ENCODE measurements at places on chromosomes 1 and 21.

DNA sequence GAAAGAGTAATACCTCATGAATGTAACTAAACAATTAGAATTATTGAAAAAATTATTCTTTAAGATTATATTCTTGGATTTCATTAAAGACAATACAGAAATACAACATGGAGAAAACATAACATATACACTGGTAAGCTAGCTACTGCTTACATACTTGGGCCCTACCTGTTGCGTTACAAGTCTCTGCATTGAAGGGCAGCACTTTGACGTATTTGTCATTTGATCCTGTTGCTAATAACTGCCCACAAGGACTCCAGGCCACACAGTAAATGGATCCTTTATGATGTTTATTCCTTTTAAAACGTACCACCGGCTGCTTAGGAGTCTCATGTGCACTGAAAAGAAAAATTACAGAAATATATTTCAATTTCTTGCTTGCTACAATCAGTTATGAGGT lies 19.8 kb upstream of the CLCC1 start:
- DNase-seq = no peak

GRCh38 chr1:205480349-205480985 lies 24.0 kb upstream of the CDK18 start:
- no peak for DNase-seq

DNA sequence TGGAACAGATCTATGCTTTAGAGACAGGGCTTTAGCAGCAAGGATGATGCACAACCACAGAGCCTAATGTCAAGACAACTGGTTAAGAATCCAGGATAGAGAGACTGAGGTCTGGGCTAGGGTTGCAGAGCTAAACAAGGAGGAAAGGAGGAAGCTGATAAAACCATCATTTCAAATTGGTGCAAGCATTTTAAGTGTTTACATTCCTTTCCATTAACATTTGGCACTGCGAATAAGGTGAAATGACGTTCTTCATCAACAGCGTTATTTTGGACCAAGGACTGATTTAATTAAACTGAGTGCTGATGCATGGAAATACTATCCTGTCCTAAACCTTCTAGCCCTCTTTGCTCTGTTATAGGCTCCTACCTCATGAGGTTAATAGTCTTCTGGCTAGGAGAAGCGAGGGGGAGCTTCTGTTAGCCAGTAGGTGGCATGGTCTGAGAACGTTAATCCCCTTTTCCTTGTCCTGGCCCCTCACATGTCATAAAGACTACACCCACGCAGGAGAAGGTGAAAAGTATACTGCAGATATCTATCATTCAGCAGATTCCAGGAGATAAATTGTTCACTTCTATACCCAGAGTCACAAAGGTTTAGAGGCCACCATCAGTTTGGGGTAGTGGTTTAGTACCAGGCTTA lies 7.6 kb upstream of the C1orf21 start:
- no peak for DNase-seq

DNA sequence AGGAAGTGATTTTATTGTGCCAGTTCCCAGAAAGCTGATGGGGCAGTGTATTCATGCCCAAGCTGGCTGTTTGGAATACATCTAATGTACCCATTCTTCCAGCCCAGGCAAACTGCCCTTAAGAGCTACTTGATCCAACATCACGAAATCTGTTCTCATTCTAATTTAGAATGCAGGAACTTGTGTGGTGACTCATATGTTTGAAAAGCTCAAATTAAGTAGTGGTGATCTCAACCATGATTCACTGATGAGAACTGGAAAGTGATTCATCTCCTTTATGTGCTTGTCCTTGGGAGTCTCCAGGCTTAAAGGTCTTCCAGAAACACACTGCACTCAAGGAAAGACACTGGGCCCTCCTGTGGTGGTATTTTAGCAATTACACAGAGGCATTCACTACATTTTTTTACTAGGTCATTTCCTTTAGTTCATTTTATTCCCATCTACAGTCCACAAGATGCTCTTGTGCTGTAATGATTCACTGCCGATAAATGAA lies 65.4 kb downstream of the RPE65 start:
- peak; percentile 97 for DNase-seq

DNA sequence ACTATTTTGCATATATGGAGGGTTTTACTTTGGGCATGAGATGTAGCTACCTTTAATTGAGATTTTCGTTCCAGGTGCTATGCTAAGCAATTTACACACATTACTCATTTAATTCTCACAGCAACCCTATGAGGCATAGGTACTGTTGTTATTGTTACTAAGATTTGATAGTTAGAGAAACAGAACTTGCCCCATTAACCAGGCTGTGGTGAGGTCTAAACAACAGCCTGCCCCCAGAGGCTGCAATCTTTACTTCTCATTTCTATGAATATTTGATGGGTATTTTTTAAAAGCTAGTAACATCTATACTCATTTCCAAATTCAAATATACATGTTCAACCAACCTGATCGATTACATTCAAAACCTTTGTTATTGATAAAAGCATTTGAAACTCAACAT lies 155.6 kb downstream of the GALNT2 start:
- no peak for DNase-seq

DNA sequence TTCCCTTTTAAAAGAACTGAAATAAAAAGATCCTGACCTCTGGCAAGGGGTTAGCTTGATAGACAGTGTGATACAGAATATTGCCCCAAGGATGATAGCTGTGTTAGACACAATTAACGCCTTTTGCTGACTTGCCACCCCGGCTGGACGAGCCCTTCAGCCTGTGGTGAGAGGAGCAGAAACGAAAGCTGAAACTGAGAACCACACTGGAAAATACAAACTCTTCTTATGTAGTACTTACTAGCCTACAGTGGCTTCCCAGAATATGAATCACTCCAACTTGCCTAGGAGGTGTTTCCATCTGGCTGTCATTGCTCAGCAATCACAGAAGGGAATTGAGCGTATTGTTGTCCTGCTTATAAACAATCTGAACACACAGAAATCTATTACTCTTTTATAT lies 22.9 kb downstream of the SAMSN1 start:
- DNase-seq = no peak

GRCh38 chr1:208684192-208684591 lies 440.0 kb upstream of the PLXNA2 start:
- DNase-seq = no peak

DNA sequence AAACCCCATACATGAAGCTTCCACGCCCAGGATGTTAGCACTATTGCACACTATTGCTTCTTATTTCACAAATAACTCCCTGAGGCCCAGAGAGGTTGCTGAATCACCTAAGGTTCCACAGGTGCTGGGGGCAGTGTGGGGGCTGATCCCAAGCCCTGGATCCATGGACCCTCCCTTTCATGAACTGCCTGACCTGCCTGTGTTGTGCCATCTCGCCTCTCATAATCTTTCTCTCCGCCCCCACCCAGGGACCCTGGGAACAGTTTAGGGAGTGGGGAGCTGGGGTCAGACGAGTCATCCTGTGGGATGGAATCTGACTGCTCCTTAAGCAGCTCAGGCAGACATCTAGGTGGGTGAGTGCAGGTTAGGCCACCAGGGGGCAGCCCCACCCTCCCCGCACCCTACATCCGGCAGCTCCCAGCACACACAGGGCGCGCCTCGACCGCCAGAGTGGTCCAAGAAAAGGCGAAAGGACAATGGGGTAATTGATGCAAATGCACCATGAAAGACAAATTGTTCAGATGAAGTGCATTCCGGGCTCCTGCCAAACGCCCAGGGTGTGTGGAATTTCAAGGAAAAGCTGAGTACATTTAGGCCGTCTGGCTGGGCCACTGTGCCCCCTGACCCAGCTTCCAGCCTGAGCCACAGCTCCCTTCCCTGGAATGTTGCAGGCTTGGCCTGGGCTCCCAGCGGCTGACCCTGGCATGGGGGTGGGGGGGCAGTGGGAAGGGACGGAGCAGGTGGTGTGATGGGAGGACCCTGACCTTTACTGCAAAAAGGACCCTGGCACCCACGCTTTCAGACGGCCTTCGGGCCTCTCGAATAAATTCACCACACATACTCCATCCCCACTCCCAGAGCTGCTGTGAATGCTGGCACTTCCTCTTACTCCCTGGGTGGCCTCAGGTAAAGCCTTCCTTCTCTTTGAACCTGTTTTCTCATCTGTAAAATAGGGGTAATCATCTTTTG lies 20.8 kb downstream of the PHLDA3 start:
- DNase-seq = no peak

DNA sequence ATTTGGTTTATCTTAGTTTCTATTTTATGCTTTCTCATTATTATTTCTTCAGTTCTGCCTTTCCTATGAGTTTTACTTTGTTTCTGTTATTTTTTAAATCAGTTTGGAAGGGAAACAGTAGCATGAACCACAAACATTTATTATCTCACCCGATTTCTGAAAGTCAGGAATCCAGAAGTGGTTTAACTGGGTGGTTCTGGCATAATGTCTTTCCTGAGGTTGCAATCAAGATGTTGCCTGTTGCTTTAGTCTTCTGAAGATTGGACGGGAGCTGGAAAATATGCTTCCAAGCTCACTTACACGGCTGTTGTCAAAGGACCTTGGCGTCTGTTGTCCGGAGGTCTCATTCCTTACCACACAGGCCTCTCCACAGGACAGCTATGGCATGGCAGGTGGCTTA lies 50.4 kb downstream of the SNRPE start:
- DNase-seq = no peak

- DNase-seq = no peak
These were observed 2.6 kb downstream of the SLAMF8 start for GRCh38 chr1:159829273-159829634.

GRCh38 chr1:236913371-236914037 lies 90.7 kb downstream of the MT1HL1 start:
- DNase-seq = no peak

DNA sequence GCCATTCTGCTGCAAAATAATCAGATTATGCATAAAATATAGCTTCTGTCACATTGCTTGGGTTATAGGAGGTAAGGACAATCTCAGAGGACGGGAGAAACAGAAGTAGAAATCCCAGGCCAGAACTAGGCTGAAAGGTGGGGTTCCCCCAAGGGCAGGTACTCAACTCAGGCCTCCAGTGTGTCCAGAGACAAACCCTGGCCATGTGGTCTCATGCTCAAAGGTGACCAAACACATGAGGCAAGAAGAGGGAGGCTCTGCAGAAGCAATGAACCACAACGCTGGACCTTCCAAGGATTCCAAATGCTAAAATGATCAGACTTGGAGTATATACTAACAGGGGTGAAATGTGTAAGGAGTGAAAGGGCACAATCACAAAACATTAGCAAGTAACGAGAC lies 103.8 kb downstream of the DMRTB1 start:
- no peak for DNase-seq

Data from amniotic stem cell (primary cell).